ENCODE measurements at places on chromosomes 6 and 20. TPM values are rescaled to one million over a fixed set of nuclear protein-coding genes. Genes with fewer than 3 reads are reported as not detected.

The SLC17A3 gene
- total RNA-seq, result not detected

The CLPSL1 gene
- not detected for total RNA-seq

The KHDC3L gene
- not detected for total RNA-seq

The IL17A gene
- total RNA-seq, result not detected

The TRDN gene
- total RNA-seq, result not detected

Data from left colon (tissue), 2 donors.